ENCODE measurements at places on chromosomes 3 and 15.

- no peak for DNase-seq
Observed at GRCh38 chr3:157794771-157795170, 291.6 kb upstream of the VEPH1 start.

DNA sequence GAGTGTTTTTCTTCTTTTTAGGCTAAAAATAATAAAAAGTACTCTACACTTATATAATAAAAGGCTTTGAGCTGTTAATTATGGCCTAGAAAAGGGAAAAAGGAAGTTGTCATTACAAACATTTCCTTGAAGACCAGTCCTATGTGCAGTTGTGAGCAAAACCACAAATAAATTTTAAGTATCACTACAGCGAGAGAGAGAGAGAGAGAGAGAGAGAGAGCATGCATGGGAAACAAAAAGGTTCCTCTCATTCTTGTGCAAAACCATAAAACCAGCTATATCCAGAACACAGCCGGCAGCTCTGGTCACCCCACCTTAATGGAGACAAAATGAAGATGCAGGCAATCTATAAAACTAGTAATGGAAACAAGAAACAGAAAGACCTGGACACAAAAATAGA lies 33.6 kb downstream of the HEG1 start:
- no peak for DNase-seq

DNA sequence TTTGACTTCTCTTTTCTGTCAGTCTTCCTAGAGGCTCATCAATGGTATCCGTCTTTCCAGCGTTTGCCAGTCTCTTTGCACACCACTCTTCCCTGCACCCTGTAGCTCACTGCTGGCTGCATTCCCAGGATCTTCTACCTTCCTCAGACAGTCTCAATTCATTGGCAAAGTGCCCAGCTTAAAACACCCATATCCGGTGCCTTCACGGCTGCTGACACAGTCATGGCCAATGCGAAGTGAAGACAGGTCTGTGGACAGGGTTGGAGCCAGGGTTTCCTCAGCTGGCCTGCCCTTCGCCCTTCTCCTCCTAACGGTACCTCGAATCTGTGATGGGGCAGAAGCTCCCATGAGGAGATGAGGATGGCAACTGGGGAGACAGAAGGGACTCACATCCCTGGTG lies 36.1 kb downstream of the PTH1R start:
- DNase-seq, result no peak

GRCh38 chr3:154122912-154123559 lies 1.8 kb downstream of the ARHGEF26 start:
- no peak for DNase-seq

DNA sequence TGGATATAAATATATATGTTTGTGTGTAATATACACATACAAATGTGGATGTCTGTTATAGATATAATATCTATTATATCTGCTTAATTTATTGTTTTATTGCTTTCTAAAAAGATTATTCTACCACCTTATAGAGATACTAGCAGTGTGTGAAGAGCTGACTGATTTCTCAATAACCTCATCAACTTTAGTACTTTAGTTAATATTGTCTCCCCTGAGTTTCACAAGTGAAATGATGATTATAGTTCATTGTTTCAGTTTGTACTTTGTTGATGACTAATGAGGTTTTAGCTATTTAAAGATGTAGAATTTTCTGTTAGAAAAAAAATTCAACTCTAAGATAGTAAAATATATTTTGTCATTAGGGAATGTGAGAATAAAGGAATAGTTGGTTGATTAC lies 11.4 kb downstream of the RSRC1 start:
- no peak for DNase-seq

GRCh38 chr15:52103217-52104207 lies 9.1 kb downstream of the BCL2L10 start:
- DNase-seq, result no peak

- no peak for DNase-seq
Observed at GRCh38 chr3:146692254-146692653, 87.1 kb upstream of the PLSCR5 start.

DNA sequence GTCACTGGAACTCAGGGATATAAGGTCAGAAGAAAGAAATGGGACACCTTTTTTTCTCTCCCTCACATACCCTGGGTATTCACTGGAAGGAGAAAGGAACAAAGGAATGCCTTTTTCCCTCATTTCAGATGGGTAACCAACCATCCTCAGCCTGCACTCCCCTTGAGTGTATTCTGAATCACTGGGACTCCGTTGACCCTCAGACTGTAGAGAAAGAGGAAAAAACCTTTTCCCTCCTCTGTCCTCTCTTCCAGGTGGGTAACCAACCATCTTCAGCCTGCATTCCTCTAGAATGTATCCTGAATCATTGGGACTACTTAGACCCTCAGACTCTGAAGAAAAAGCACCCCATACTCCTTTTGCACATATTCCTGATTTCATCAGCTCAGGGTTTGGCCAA lies 11.4 kb downstream of the PRR20G start:
- no peak for DNase-seq

DNA sequence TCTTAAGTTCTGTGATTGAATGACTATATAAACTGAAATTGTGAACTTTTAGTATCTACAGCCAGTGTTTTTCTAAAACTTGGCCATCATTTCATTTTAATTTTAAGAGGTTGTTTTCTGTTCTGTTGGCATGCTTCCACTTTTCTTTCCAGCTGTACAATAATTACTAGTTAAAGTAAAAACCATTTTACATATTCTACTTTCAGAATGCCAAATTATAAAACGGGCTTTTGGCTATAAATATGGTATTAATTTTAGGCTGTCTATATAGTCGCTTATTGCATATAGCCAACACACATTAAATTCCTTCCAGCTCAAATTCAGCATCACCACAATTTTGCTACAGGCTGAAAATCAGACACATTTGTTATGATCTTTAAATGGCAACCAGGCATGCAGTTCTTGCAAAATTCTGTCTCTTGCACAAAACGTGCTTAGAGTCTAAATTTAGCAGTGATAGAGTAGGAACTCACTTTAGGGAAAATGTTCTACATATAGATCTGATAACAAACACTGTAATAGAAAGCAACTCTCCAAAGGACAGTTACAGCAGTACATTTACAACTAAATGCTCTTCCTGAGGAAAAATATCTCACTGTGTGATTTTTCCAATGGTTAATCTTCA lies 81.1 kb downstream of the BTD start:
- no peak for DNase-seq

DNA sequence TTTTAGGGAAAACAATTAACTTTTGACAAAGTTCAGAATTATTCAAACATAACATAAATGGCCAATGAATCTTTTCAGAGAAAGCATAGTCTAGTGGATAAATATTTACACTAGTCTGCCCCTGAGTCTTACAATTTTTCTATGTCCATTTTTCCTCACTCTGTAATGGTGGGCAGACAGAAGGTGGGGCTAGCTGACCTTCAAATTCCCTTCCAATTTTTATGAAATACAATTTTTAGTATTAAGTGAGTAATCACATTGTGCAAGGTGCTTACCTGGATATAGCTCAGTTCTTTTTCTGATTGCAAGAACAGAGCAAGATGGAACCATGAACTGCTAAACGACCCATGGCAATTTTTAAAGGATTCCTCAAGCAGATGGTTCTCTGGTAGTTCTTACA lies 441.7 kb upstream of the NR2F2 start:
- no peak for DNase-seq

GRCh38 chr3:110519071-110519470 lies 552.5 kb upstream of the NECTIN3 start:
- no peak for DNase-seq

GRCh38 chr15:51731549-51732267 lies 5.7 kb downstream of the LYSMD2 start:
- peak; percentile 70 for DNase-seq

DNA sequence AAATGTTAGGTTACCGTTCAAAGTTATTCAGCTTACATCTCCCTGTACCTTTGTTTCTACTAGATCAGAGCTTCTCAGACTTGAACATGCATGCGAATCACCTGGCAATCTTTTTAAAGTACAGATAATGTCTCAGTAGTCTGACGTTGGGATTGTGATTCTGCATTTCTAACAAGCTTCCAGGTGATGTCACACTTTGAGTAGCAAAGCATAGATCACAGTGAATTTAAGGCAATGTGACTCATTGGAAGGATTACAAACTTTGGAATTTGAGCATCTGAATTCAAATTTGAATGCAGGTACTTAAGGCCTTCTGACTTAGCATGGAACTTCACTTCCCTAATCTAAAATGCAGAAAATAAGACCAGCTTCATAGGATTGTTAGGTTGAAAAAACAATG lies 10.8 kb upstream of the ZMAT3 start:
- DNase-seq, result no peak

- DNase-seq, result no peak
Observed at GRCh38 chr3:194994551-194994981, 276.4 kb downstream of the XXYLT1 start.

GRCh38 chr15:71139241-71139640 lies 24.0 kb downstream of the THSD4 start:
- DNase-seq, result no peak

- no peak for DNase-seq
Observed at GRCh38 chr3:153623834-153624233, 461.8 kb downstream of the RAP2B start.

DNA sequence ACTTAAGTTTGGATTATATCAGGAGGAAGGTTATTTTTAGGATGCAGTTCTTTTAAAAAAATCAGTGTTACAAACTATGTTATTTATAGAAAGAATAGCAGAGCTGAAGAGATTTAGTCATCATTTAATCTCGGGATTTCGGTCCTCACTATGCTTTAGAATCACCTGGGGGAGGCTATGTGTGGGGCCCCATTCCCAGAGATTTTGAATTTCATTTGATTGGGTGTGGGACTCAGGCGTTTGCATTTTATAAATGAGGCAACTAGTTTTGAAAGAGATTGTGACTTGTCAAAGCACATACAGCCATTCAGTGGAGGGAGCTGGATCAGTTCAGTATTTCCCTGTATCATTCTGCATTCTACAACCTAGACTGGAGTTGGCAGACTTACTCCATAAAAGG lies 36.8 kb downstream of the TFG start:
- DNase-seq, result no peak

- DNase-seq, result peak; percentile 2
Observed at GRCh38 chr3:38382506-38383080, 36.0 kb downstream of the XYLB start.

GRCh38 chr3:194083637-194084224 lies 52.2 kb upstream of the HES1 start:
- DNase-seq, result no peak

DNA sequence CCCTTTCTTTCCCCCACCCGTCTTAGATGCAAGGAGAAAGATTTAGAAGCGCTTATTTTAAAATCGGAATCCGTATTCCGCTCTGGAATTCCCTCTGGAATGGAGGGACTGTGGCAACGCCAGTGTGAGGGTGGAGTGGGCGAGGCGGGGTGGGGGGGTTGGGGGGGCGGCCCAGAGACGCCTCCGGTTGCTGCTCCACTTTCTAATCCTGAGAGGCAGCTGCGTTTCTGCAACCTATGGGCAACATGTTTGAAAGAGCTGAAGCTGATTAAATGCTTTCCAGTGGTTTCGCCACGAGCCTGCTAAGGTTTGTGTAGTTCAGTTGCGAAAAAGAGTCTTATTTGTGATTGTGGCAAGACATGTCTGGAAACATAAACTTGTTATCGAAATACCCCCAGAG lies at the start of gene CCK:
Gene CCK, minus strand, starts transcription at position 101 of the 400 bp plus-strand sequence. CDS start 2,555 bp downstream, outside the sequence.
- no peak for DNase-seq

- DNase-seq, result no peak
Observed at GRCh38 chr15:101453123-101454120, 36.1 kb downstream of the PCSK6 start.

DNA sequence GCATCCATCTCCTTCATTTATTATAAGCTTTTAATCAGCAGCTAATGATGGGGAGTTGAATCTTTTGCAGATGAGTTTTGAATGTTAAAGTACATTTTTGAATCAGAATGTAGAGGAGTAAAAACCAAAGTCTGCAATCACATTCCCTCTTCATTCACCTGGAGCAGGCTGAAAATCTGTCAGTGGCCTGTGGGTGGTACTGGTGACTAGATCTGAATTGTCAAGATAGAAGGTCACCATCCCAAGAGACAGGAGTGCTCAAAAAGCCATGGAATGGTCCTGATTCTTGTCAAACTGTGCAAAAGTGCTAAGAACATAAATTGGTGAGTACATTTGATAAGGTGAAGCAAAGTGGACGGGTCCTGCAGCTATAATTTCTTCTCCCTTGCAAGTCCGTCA lies 881.3 kb upstream of the NR2F2 start:
- no peak for DNase-seq

- DNase-seq, result no peak
Observed at GRCh38 chr3:16311960-16312451, 47.0 kb downstream of the OXNAD1 start.

- DNase-seq, result no peak
Observed at GRCh38 chr15:68419301-68420175, 12.4 kb downstream of the ITGA11 start.

- no peak for DNase-seq
Observed at GRCh38 chr15:39281094-39281493, 299.8 kb upstream of the THBS1 start.

GRCh38 chr15:88218557-88219221 lies 37.9 kb downstream of the NTRK3 start:
- peak; percentile 38 for DNase-seq

DNA sequence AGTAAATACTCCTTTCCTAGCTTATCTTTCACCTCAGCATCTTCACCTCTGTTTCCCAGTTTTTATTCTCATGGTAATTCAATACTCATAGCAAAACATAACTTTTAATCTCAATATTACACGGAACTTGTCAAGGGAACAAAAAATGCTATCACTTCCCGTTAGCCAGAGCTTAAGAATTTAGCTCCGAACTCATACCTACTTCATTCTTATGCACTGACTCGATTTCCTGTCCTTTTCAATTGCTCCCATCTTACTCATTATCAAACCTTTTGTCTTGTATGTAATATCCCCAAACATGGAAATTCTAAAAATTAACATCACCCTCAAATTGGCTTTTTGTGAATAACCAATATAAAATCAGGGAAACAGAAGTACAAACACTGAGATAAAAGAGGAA lies 28.2 kb downstream of the MYEF2 start:
- DNase-seq, result no peak

DNA sequence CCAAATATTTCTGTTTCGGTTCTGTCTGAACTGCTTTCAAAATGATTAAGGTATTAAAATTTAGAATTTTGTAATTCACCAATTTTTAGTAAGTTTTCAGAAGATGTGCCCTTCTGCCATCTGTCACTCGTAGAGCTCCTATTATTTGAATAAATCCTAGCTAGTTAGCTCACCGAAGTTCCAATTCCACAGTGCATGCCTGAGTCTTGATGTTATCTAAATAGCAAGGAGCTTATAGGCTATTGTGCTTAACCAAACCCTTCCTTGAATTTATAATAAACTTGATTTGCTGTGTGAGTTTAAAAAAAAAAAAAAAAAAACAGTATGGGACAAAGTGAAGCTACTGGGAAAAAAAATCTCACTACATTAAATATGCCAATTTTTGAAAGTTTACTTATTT lies 18.7 kb downstream of the ATP13A3 start:
- DNase-seq, result no peak

GRCh38 chr3:63343674-63344073 lies 65.6 kb downstream of the SYNPR start:
- no peak for DNase-seq

DNA sequence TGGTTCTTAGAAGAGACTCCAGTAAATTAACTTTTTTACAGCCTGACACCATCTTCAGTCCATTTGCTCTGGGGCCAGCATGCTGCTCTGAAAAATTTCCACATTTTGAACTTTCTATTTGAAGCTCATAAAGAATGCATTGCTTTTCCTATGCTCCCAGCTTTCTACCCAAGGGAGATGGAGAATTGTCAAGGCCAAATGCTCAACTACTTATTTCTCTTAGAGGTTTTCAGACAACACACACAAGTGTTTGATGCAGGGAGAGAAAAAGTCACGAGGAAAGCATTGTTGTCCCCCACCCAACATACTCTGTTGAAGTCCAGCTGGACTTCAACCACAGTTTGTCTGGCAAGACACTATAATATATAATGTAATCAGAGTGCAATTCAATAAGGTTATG lies 100.3 kb upstream of the CADPS start:
- no peak for DNase-seq

Measured in globus pallidus (tissue), 1 donor.